ENCODE measurements at places on chromosomes 12 and 14. TPM values are rescaled to one million over a fixed set of nuclear protein-coding genes. Genes with fewer than 3 reads are reported as not detected.

ZNF891 gene
- total RNA-seq = 0.34 TPM

SDS gene
- 0.31 TPM for total RNA-seq

BIN2 gene
- 0.20 TPM for total RNA-seq

ARHGEF40 gene
- total RNA-seq = 7.7 TPM

ZNF740 gene
- 14.3 TPM for total RNA-seq

HOXC5 gene
- 0.47 TPM for total RNA-seq

SLCO1B1 gene
- total RNA-seq = 0.38 TPM

FOXM1 gene
- total RNA-seq = 104 TPM

DDIT3 gene
- total RNA-seq = 21.2 TPM

LALBA gene
- not detected for total RNA-seq

ACACB gene
- total RNA-seq = 11.0 TPM

GIT2 gene
- total RNA-seq = 23.4 TPM

All from A549 treated with dexamethasone at 1 μM for 4 hours (cell line).